Natural killer cell (primary cell): ENCODE measurements at places on chromosomes 2 and 18. TPM values are rescaled to one million over a fixed set of nuclear protein-coding genes. Genes with fewer than 3 reads are reported as not detected.
A peak's percentile ranks its signal among the peaks of the same experiment; 100 is the strongest.

DNA sequence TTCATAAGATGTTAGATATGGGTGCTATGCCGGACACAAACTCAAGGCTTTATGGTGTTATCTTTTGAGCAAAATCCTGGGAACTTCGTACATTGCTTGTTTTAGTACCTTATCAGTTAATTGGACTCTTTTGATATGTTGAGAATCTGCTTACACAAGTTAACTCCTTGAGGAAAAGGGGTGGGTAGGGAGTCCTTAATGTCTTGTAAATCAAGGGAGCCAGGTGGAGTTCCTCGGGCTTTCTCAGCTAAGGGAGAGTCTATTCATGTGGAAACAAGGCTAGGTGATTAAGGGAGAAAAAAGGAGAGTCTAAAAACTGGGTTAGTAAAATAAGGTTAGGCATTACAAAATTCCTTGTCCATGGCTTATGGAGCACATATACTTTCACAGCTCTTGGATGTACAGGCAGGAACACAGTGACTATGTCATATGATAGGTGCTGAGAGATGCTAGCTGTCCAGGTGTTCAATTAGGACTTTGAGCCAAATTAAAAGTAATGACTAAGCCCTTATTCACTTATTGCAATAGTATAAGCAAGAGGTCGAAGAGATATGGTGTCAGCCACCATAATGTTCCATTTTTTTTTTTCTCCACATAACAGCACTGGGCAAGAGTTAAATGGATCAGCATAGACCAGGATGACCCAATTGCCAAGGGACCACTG is 59.5 kb upstream of the DYNAP start:
- no peak overlapping the region for H3K4me3 ChIP-seq
- H3K27me3 ChIP-seq = no peaks in the 10 kb centered on the region
- no peaks in the 10 kb centered on the region for H3K36me3 ChIP-seq
- no peaks in the 10 kb centered on the region for H3K4me1 ChIP-seq

RFTN2 gene
- not detected for total RNA-seq

SRD5A2 gene
- not detected for total RNA-seq

DSG2 gene
- 0.05 TPM for total RNA-seq

- H3K27ac ChIP-seq = no peak overlapping the region
- H3K27me3 ChIP-seq = no peaks in the 10 kb centered on the region
- DNase-seq = no peak
- no peaks in the 10 kb centered on the region for H3K4me1 ChIP-seq
- H3K4me3 ChIP-seq = no peak overlapping the region
- no peaks in the 10 kb centered on the region for H3K36me3 ChIP-seq
Observed at GRCh38 chr18:9629709-9630108, 15.3 kb upstream of the PPP4R1 start.

TNFAIP6 gene
- 0.83 TPM for total RNA-seq

DNA sequence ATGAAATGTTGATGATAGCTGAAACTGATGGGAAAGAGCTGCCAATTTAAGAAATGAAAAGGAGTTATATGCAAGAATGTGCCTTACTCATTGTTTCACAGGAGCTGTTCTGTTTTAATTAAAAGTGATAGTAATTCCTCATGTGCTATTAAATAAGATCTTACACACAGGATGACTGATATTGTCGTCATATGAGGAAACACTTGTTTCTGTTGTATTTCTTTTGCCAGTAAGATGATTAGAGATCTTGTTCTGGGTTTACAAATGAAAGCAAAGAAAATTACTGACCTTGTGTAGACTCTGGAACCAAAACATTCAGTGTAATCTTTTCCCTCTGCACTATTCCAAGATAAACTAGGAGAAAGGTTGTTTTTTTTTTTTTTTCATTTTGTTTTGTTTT is 123.6 kb downstream of the MAP3K20 start:
- H3K27me3 ChIP-seq = no peaks in the 10 kb centered on the region
- no peaks in the 10 kb centered on the region for H3K36me3 ChIP-seq
- no peak for DNase-seq
- no peaks in the 10 kb centered on the region for H3K4me1 ChIP-seq
- no peak overlapping the region for H3K4me3 ChIP-seq

GRCh38 chr2:101473911-101474701 is 806 bp downstream of the RFX8 start:
- peak overlapping the region; percentile 32 for H3K4me3 ChIP-seq
- peaks cover 18% of the 10 kb centered on the region for H3K4me1 ChIP-seq
- no peak for DNase-seq
- no peak overlapping the region for H3K27ac ChIP-seq

GRCh38 chr2:112110966-112111365 is 27.2 kb upstream of the FBLN7 start:
- H3K4me3 ChIP-seq = no peak overlapping the region
- no peak overlapping the region for H3K27ac ChIP-seq
- H3K27me3 ChIP-seq = no peaks in the 10 kb centered on the region
- H3K4me1 ChIP-seq = no peaks in the 10 kb centered on the region

GKN1 gene
- total RNA-seq = not detected

UGT1A10 gene
- not detected for total RNA-seq

DNA sequence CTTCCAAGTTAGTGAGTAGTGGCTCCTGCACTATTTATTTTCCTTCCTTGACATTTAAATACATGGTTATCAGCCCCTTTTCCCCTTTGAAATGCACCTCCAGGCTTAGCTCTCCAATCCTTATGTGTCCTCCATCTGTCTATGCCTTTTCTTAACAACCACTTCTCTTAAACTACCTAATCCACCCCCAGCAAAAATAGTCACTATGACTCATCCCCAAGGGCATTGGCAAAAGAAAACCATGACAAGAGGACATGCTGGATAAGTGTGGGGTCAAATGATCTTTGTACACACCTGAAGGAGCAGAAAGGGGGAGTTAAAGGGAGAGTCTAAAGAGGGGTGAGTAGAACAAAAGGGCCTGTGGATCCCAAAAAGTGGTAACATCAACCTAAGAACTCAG is 127.2 kb downstream of the ANKRD44 start:
- DNase-seq = no peak
- H3K4me3 ChIP-seq = no peak overlapping the region
- H3K27me3 ChIP-seq = no peaks in the 10 kb centered on the region
- peaks cover 35% of the 10 kb centered on the region for H3K36me3 ChIP-seq
- peaks cover 10% of the 10 kb centered on the region for H3K4me1 ChIP-seq

NTSR2 gene
- not detected for total RNA-seq

DNA sequence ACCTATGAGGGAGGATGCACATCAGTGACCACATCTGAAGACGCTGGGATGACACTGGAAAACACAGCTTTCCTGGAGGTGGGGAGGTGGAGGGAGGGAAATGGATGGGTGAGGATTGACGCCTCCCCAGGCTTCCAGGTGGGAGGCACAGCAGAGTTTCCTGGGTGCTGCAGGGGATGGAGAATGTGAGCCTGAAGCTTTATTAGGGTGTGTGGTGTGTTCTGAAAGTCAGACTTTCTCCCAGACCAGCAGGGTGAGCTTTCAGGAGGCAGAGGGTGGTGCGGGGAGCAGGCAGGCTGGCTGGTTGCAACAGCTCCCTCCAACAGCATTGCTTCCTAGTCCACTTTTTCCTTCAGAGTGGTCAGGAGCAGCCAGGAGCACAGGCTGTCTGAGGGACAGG is 263.1 kb downstream of the CELF4 start:
- H3K27me3 ChIP-seq = no peaks in the 10 kb centered on the region
- no peaks in the 10 kb centered on the region for H3K4me1 ChIP-seq
- DNase-seq = no peak
- no peaks in the 10 kb centered on the region for H3K36me3 ChIP-seq
- H3K4me3 ChIP-seq = no peak overlapping the region

DNA sequence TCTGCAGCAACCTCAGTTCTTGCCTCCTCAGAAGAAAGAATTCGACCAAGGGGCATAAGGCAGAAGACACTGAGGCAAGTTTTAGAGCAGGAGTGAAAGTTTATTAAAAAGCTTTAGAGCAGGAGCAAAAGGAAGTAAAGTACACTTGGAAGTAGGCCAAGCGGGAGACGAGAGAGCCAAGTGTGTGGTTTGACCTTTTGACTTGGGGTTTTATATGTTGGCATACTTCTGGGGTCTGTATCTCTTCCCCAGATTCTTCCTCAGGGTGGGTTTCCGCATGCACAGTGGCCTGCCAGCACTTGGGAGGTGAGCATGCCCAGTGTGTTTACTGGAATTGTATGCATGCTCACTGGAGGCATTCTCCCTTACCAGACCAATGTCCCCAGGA is 59.3 kb upstream of the ANKRD44 start:
- no peaks in the 10 kb centered on the region for H3K27me3 ChIP-seq
- no peak overlapping the region for H3K4me3 ChIP-seq
- DNase-seq = no peak

DNA sequence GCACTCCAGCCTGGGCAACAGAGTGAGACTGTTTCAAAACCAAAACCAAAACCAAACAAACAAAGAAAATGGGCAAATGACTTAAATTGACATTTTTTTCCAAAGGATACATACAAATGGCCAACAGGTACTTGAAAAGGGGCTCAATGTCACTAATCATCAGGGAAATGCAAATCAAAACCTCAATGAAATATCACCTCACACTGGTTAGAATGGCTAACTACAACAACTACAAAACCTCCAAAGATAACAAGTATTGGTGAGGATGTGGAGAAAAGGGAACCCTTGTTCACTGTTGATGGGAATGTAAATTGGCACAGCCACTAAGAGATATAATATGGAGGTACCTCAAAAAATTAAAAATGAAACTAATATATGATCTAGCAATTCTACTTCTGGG is 213.2 kb upstream of the HS6ST1 start:
- no peaks in the 10 kb centered on the region for H3K36me3 ChIP-seq
- no peak for DNase-seq
- H3K4me3 ChIP-seq = no peak overlapping the region
- no peaks in the 10 kb centered on the region for H3K4me1 ChIP-seq
- H3K27me3 ChIP-seq = no peaks in the 10 kb centered on the region

GRCh38 chr2:240114233-240114632 is 21.9 kb downstream of the COPS9 start:
- H3K27ac ChIP-seq = no peak overlapping the region
- no peak overlapping the region for H3K4me3 ChIP-seq
- H3K4me1 ChIP-seq = no peaks in the 10 kb centered on the region
- no peaks in the 10 kb centered on the region for H3K36me3 ChIP-seq

DNA sequence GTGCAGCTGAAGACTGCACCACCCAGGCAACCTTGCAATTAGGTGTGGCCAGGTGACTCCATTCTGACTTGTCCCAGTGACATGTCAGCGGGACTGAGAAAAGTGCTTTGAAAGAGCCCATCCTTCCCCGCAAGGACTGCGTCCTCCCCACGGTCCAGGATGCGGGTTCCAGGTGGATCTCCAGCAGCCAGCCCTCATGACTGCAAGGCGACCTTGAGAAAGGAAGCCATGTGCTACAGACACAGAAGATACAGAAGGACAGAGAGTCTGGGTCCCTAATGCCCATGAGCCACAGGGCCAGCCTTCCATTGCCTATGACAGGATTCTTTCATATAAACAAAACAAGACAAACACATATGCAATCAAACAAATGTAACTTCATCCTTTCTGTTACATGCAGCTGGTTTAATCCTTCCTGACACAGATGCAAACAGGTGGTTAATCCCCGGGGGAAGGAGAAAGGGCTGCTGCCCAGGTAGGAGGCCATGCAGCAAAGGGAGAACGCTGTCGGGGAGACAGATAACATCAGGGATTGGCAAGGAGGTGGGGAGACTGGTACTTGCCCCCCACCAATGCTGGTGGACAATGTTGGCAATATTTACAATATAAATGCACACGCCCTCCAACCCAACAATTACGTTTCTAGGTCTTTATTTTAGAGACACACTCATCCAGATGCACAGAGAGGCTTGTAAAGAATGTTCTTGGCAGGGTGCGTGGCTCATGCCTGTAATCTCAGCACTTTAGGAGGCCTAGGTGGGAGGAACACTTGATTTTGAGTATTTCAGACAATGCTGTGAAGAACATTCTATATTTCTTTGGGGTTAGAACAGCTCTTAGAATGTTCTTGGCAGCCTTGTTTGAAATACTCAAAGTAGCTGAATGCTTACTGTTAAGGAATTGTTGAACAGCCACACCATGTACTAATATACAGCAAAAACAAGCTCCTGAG is 64.8 kb downstream of the NCAPH start:
- H3K4me1 ChIP-seq = peaks cover 5% of the 10 kb centered on the region
- no peaks in the 10 kb centered on the region for H3K36me3 ChIP-seq
- no peaks in the 10 kb centered on the region for H3K27me3 ChIP-seq
- DNase-seq = no peak

DNA sequence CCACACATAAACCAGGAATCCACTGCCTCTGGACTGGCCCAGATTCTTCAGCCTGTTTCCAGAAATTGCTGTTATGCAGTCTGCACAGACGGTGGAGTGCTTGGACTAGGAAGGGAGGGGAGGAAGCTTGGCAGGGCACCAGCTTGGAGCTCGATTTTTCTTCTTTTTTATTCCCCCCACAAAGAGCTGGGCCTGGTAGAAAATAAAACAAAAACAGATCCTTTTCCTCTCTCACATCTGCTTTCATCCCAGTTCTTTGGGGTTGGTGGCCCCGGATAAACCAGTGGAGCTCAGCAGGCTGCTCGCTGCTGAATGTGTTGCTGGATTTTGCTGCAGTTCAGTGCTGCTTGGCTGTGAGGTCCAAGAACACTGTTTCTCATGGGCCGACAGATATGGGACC is 16.0 kb downstream of the LRRTM1 start:
- H3K36me3 ChIP-seq = no peaks in the 10 kb centered on the region
- no peak overlapping the region for H3K4me3 ChIP-seq
- H3K4me1 ChIP-seq = no peaks in the 10 kb centered on the region
- H3K27me3 ChIP-seq = no peaks in the 10 kb centered on the region
- no peak for DNase-seq

TRABD2A gene
- total RNA-seq = 1.4 TPM

GRCh38 chr2:75276093-75277029 is 77.0 kb upstream of the TACR1 start:
- H3K27me3 ChIP-seq = no peaks in the 10 kb centered on the region
- no peaks in the 10 kb centered on the region for H3K4me1 ChIP-seq
- H3K36me3 ChIP-seq = no peaks in the 10 kb centered on the region
- DNase-seq = no peak
- no peak overlapping the region for H3K4me3 ChIP-seq

- no peak overlapping the region for H3K4me3 ChIP-seq
- H3K36me3 ChIP-seq = peaks cover 1% of the 10 kb centered on the region
- DNase-seq = no peak
- H3K4me1 ChIP-seq = peaks cover 31% of the 10 kb centered on the region
- H3K27me3 ChIP-seq = no peaks in the 10 kb centered on the region
Observed at GRCh38 chr2:207534417-207534816, 4.7 kb downstream of the CREB1 start.

- no peaks in the 10 kb centered on the region for H3K36me3 ChIP-seq
- H3K4me3 ChIP-seq = no peak overlapping the region
- no peaks in the 10 kb centered on the region for H3K4me1 ChIP-seq
- no peaks in the 10 kb centered on the region for H3K27me3 ChIP-seq
- no peak overlapping the region for H3K27ac ChIP-seq
Observed at GRCh38 chr2:235073868-235074413, 122.1 kb downstream of the SH3BP4 start.
